Activated naive CD4-positive, alpha-beta T cell treated with Interleukin-2 at 50 U/mL for 16 hours (primary cell): ENCODE measurements at places on chromosomes 7 and 10.

DNA sequence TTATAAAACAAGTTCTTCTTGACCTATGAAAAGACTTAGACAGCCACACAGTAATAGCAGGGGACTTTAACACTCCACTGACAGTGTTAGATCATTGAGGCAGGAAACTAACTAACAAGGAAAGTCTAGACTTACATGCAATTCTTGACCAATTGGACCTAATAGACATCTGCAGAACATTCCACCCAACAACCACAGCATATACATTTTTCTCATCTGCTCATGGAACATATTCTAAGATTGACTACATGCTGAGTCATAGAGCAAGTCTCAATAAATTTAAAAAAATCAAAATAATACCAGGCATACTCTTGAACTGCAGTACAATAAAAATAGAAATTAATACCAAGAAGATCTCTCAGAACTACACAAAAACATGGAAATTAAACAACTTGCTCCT lies 219.5 kb upstream of the HPS1 start:
- no peak for DNase-seq

DNA sequence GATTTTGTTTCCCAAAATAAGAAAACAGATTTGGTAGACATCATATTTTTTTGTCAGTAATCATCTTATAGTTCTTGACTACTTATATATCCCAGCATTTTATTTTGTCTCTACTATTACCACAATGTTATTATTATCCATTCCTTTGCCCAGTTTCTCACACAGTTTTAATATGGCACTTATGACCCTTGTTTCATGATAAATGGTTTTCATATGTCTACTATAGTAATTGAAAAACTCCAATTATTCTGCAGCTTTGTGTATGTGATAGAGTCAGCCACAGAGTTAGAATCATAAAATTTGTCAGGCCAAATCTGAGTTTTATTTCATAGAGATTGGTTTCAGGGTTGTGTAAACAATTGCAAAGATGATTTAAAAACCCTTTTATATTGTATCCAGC lies 203.9 kb downstream of the MALRD1 start:
- DNase-seq, result no peak

DNA sequence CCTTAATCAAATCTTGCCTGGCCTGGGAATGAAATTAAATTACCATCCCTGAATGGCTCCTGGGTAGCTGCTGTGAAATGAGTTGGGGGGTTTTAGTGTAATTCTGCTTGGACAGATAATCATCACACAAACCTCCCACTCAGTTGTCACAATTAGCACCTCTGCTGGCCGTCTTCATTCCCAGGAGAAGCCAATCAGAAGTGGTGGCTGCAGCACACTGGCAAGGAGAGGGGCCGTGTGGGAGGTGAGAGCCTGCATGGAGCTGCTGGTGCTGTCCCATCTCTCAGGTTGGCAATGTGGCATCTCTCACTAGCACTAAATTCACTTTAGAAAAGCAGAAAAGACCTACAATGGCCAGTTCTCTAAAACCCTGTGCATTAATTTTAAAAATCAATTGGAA lies 92.5 kb downstream of the NT5C2 start:
- no peak for DNase-seq

DNA sequence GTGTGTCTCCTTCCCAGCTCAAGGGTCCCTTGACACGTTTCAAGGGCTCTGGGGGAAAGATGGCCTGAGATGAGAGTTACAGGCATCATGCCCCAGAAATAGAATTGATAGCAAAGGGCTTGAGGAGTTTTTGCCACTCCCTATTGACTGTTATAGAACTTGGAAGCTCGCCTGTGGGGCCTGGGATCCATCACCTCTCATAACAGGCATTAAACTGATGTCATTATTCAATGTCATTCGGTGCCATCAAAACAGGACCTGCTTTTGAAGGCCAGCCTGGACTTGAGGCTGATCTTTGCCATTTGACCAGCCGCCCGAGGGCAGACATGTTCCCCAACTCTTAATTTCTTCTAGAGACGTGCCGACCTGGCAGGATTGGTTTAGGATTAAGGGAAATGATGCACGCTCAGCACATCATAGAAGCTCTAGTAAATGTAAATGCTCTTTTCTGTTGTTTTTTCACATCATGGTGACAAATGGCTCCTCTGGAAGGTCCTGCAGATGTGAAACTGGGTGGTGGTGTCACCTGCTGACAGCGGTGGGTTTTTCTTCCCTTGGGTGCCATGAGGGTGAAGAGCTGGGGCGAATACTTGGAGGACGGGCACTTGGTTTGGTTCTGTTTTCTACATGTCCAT lies 16.7 kb upstream of the KLF6 start:
- DNase-seq, result no peak

DNA sequence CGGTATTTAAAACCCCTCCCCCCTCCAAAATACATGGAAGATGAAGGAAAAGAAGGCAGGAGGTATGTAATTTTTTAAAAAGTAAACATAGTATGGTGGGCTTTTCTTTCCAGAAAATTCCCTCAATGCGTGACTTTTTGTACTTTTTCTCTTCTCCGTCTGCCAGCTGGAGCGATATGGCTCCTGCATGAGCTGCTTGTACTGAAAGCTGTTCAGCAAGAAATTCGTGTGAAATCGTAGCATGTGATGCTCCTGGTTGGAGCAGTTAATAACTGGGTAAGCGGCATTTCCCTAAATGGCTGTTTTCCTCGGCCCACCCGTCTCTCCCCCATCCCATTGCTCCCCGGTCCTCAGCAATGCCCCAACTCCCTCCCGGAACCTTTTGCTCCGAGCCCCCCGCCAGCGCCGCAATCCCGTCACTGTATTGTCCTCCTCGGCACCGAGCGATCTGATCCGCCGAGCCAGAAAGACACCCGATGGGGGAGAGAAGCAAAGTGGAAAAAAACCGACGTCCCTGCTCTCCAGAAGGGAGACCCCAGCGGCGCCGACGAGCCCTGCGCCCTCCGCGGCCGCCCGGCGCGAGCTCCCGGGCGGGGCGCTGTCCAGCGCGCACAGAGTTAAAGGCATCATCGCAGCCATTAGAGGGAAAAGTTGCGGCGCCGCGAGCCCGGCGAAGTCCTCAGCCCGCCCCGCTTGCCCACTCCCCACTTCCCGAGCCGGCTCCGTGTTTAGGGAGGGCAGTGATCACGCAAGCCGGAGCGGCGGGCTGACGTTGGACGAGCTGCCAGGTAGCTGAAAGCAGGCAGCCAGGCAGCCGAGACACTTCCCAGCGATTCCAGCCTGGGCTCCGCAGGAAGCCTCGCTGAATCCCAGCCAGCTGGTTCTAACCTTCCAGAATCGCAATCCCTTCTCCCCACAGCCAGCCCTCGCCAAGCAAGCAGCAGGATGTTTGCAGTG lies at the start of gene VSTM2A:
VSTM2A (plus strand) TSS at position 707 of the 957 bp plus-strand sequence. CDS start 356 bp downstream, outside the sequence.
- DNase-seq, result no peak

GRCh38 chr7:3984456-3984855 lies 683.4 kb downstream of the SDK1 start:
- no peak for DNase-seq

GRCh38 chr7:156820445-156821063 lies 72.4 kb downstream of the LMBR1 start:
- no peak for DNase-seq

- DNase-seq, result no peak
These were observed 20.5 kb downstream of the GRID1 start for GRCh38 chr10:86345859-86346798.

DNA sequence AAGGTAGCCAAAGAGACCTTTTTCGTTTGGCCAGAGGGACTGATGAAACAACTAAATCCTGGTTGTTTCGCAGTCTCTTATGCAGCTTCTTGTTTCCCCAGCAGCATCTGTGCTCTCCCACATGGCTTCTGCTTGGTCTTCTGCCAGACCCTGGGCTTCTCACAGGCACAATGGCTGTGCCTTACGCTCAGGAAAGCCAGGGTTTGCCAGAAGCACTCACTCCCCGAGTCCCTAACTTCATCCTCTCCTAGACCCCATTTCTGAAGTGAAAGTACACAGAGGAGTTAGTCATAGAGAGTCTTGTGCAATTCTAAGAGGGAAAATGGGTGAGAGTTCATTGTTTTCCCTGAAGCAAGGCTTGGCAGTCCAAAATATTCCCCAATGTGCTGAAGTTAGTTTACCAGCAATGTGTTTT lies 121.7 kb downstream of the EVX1 start:
- no peak for DNase-seq

GRCh38 chr7:95011995-95012394 lies 104.6 kb downstream of the PPP1R9A start:
- no peak for DNase-seq

DNA sequence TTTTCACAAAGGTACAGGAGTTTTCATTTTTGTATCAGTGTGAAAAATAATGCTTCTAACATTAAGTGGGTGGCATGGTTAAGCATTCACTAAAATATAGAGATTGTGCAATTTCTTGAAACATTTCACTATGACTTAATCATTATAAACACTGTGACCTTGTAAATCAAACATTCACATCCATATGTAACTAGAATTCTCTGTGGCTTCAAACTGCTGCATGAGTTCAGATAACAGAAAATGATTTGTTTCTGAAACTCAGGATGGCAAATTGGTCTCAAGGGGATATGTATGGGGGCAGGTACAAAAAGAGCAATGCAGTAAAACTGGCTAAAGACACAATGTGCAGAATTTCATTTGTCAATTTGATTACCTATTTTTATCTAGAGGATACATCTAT lies 3.8 kb downstream of the FAM133B start:
- DNase-seq, result no peak

- DNase-seq, result no peak
These were observed 625.5 kb upstream of the GALNT17 start for GRCh38 chr7:70506434-70506833.

- DNase-seq, result no peak
These were observed 266.6 kb upstream of the GNAI1 start for GRCh38 chr7:79868010-79868409.

DNA sequence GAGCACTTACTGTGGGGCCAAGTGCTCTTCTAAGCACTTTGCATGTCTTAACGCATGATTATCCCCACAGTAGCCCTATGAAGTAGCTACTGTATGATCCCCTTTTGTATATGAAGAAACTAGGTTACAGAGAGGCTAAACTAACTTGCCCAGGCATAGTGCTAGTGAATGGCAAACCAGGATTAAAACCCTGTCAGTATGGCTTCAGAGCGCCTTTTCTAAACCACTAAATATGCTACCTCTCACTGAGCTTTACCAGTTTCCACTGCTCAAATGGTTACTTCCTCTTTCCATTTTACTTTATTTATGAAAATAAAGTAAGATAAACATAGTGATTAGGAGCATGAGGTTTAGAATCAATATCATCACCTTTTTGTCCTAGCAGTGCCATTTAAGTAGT lies 73.6 kb downstream of the PODXL start:
- DNase-seq, result no peak

DNA sequence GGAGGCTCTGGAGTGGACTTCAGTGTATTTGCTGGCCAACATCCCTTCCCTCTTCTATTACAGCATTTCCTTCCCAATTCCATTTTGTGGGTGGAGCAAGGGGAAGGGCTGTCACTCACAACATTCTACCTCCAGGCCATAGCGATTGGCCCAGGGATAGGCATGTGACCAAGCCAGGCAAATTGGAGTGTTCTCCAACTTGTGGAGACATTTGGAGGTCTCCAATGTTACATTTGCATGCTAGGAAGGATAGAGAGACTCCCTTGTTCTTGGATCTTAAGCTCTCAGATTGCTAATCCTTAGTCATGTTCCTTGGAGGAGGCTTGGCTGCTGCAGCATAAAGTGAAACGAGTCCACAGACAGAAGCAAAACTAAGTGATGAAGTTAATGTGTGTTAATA lies 95.6 kb upstream of the KIF5B start:
- no peak for DNase-seq

- no peak for DNase-seq
These were observed 112.2 kb downstream of the VIM start for GRCh38 chr10:17340144-17340829.

GRCh38 chr10:74748468-74749031 lies 77.8 kb upstream of the KAT6B start:
- DNase-seq, result no peak

DNA sequence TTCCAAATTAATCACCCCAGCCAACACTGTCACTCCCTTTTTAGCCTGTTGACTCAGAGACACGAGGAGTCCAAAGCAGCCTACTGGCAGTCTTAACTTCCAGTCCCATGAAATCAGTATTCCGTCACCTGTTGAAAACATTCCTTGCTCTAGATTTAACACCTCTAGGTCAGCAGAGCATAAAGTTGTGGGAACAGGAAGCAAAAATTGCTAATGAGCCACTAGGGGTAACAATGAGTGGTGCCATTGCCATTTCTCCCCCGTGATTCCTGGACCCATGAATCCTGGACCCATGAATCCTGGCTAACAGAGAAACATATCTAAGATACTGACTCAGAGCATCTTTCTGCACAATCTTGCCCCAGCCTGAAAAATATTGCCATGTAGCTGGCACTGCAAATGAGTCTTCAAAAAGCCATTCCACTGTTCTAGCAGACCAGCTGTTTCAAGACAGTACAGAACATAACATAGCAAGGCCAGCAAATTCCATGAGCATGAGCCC lies 252.7 kb upstream of the PTER start:
- DNase-seq, result no peak

GRCh38 chr10:31972519-31973041 lies 43.9 kb upstream of the ARHGAP12 start:
- no peak for DNase-seq

GRCh38 chr7:158779061-158780000 lies 50.0 kb downstream of the ESYT2 start:
- DNase-seq, result no peak

DNA sequence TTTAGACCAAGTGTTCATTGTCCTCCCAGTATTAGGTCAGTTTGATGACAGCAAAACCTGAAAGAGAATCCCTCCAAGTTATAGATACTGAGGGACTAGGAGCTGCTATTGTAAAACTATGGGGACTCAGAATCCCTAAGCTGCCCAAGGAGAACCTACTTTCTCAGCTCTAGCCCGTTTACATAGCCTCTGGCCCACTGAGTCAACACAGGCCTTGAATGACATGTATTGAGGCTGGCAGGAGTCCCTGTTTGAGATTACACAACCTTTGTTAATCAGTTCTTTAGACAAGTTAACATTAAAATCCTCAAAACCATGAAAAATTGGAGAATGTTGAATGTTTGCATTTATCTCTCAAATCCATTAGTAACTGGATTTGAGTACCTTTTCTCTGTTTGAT lies 1079.0 kb downstream of the KCNMA1 start:
- DNase-seq, result no peak

- no peak for DNase-seq
These were observed 37.9 kb downstream of the DDIT4 start for GRCh38 chr10:72311667-72312066.

DNA sequence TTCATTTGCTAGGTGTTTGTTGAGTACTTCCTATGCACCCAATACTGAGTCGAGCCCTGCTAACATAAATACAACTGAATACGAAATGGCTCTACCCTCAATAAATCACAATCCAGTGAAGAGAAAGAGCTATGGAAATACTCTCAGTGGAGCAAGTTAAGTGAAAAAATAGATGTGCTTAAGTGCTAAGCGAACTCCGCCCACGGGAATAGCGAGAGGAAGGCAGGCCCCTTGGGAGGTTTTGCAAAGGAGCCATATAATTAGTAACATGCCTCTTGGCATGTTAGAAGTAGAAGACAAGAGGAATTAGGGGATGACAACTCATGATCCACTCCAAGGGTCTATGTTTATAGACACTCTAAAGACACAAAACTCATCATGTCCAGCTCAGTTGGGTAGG lies 42.8 kb upstream of the TSPAN33 start:
- DNase-seq, result no peak

GRCh38 chr10:113459626-113460280 lies 93.1 kb upstream of the HABP2 start:
- no peak for DNase-seq

- DNase-seq, result no peak
These were observed 15.9 kb upstream of the FAS start for GRCh38 chr10:88974446-88975376.

GRCh38 chr10:13711291-13711690 lies 124.5 kb downstream of the PRPF18 start:
- no peak for DNase-seq
